ENCODE measurements at places on chromosomes 6 and 20.

GRCh38 chr6:27517928-27518787, 45.3 kb upstream of the ZNF184 start:
- DNase-seq = no peak

DNA sequence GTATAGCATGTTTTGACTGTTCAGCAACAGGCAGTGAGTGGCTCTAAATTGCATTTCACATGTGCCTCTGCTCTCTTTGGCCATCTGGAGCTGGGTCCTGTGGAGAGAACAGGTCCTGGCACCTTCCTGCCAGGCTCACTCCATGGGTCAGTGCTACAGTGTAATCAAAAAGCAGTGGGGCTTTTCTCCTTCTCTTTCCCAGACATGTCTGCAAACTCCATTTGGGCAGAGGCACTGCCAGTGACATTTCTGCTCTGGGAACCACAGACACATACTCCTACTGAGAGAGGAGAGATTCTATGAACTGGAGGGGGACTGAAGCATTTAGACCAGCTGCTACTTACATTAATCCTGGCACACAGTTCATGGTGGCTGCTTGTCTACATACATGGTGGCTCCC, 68.3 kb upstream of the TRAF3IP2 start:
- no peak for DNase-seq

GRCh38 chr6:157040191-157040590, 263.0 kb downstream of the ARID1B start:
- DNase-seq = no peak

DNA sequence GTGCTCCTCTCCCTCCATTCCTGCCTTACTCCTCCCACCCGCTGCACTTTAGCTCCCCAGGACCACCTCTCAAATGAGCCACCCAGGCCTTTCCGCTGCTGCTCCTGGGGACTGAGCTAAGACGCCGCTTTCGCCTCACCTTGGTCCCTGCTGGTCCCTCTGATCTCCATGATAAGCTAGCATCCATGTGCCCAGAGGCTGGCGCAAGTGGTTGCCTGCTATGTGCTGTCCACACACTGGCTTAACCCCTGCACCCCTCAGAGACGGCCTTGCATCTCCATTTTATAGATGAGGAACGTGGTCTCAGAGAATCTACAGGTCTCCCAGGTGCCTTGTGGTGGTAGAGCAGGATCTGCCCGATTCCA, 160.1 kb upstream of the PMEPA1 start:
- DNase-seq = no peak

DNA sequence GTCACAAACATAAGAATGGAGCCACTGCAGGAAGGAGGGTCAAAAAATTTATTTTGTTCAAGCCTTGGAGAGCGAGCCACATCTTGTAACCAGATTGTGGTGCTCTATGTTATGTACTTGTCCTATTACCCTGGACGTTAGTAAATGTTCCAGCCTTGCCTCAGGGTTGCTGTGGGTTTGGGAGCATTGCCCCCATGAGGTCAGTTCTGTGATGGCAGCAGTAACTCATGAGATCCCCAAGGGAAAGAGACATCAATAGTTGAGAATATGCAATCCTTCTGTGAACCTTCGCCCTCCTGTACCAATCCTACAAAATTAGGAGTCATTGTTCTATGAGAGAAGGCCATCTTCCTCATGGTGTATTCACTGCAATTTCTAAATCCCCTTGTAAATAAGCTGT, 16.4 kb upstream of the CFAP206 start:
- no peak for DNase-seq

DNA sequence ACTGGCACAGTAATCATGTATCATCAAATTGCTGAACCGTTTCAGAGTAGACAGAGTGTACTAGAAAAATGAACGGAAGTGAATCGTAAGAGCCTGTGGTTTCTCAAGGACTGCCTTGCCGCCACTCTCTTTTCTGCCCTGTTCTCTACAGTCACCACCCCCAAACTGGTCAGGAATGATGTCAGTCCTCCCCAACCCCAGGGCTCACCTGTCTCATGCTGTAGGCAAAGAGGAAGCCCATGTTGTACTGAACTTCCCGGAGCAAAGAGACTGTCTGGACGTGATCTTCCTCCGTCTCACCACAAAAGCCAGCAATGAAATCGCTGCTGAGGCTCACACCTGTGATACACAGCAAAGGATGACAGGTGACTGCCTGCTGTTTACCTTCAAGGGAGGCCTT, 31.0 kb downstream of the CDK5RAP1 start:
- DNase-seq = no peak

DNA sequence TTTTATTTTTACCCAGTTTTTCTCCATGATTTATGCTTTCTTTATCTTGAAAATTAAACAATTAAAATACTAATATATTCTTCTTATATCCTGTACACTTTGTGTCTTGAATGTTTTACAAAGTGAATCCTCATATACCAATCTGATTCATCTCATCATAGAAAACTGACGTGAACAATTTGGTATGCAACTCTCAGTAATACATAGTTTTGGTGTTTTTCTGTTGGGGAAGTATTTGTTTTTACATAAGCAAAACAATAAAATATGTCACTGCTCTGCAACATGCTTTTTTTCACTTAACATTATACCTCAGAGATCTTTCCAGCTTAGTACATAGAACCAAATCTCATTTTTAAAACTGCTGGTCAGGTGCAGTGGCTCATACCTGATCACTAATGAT, 14.7 kb downstream of the DNAAF9 start:
- no peak for DNase-seq

- DNase-seq = no peak
Observed at GRCh38 chr20:48164566-48165400, 379.5 kb upstream of the SULF2 start.

DNA sequence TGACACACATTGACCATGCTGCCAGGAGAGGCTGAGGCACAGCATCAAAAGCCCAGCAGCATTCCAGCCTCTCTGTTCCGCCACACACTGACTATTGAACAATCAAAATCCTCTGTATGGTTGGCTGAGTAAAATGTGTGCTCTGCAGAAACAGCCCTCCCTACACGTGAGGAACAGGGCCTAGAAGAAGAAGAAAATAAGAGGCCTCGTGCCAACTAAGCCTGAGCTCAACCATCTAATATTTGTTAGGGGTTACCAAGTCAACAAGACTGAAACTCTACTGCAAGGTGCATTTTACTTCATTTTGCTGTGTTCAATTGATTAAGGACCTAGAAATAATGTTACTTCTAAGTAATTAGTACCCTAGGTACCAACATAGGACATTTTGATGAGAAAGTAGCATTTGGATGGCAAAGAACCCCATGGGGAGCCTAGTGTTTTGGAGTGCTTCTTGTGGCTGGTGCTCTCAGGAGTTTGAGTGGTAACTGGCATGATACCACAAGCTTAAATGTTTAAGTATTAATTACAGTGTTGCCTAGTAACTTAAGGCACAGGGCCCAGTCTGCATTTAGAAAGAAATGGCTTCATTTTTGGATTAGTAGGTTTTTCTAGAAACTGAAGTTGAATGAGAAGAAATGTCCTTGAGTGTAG, 146.6 kb upstream of the PLN start:
- DNase-seq = no peak

DNA sequence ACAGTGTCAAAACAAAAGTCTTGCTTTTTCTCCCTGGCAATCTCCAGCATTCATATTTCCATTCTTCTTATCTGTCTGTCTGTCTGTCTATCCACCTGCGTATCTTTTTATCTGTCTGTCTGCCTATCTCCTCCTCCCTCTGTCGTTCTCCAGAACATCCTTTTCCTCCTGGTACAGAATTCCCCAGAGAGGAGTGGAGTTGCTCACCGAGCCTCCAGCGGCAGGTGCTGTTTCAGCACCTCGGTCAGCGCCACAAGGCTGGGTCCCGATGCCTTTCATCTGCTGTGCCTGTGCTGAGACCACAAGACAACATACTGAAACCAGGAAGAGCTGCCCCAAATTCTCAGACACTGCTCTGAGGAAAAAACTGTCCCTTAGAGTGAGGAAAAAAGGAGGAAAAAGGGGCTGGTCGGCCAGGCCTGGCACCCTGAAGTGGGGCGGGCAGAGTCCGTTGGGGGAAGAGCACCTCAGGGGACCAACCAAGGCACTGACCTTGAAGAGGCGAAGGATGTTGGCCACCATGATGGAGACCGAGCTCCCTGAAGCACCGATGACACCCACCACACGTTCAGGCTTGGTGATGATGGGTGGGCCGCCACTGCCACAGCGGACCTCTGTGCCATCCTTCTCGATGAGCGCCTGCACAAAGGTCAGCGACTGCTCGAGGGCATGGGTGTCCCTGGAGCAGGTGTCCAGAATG, 13.3 kb downstream of the GRM4 start:
- peak; percentile 49 for DNase-seq

DNA sequence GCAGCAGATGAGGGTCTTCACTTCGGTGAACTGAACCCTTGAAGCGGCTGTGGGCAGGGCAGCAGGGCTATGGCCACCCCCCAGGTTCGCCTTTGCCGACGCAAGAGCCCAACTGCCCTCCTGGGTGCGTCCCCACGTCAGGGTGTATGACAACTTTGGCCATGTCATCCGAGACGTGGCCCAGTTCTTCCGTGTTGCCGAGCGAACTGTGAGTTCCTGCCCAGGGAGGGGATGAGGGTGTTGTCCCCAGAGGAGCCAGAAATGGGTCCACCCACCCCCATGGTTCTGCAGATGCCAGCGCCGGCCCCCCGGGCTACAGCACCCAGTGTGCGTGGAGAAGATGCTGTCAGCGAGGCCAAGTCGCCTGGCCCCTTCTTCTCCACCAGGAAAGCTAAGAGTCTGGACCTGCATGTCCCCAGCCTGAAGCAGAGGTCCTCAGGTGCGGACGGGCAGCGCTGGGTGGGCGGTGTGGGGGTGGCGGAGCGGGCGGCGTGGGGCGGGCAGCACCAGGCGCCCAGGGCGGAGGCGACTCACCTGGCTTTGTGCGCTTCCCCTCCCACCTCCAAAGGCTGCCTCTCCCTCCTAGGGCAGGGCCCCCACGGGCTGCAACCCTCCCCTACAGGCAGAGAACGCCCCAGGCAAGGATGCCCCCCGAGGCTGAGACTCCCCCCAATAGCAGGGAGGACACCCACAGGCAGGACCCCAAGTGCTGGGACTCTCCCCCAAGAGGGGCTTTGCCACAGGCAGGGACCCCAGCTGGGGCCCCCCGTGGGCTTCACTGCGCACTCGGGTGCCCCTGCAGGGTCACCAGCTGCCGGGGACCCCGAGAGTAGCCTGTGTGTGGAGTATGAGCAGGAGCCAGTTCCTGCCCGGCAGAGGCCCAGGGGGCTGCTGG, 6.2 kb upstream of the TNFRSF6B start:
- DNase-seq = no peak

- DNase-seq = no peak
Observed at GRCh38 chr20:18614244-18614643, 26.4 kb downstream of the DTD1 start.
